Stimulated activated CD4-positive, alpha-beta T cell treated with anti-CD3 and anti-CD28 coated beads, TNF-alpha, amount 100 ng/mL, for 48 hours (primary cell): ENCODE measurements at places on chromosomes 5 and 9.

- DNase-seq = no peak
These were observed 242.6 kb downstream of the DENND1A start for GRCh38 chr9:123687246-123687751.

- DNase-seq = no peak
These were observed 18.9 kb upstream of the MLANA start for GRCh38 chr9:5871785-5872184.

- no peak for DNase-seq
These were observed 50.0 kb upstream of the ADAMTSL1 start for GRCh38 chr9:18423791-18424531.

DNA sequence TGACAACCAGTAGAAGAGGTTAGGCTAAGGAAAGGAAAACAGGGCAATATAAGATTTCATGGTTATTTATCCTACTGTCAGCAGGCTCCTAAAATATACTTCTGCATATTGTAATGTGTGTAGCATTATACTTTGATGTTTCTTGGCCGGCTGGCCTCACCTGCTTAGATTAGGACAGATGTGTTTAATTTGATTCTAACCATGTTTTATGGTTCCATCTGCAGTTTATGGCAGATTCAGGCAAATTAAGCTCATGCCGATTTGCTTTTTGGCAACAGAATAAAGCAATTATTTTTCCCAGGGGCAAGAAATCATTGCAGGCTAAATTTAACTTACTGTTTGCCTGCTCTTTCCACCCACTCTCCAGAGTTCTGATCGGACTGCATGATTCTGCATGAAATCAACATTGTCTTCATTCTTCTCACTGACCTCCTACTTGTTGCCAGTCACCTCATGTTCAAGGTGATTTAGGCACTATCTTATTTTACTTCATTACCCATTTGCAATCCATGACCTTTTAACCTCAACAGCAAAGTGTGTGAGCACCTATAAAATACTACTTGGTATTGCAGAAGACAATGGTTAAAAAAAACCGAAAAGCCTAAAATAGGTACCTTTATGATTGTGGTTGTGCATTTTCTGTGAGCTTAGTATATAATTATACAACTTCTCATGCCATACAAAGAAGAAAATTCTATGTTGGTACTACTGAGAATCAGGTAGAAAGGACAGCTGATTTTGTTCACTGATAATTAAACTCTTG is 125.2 kb downstream of the EDIL3 start:
- no peak for DNase-seq

DNA sequence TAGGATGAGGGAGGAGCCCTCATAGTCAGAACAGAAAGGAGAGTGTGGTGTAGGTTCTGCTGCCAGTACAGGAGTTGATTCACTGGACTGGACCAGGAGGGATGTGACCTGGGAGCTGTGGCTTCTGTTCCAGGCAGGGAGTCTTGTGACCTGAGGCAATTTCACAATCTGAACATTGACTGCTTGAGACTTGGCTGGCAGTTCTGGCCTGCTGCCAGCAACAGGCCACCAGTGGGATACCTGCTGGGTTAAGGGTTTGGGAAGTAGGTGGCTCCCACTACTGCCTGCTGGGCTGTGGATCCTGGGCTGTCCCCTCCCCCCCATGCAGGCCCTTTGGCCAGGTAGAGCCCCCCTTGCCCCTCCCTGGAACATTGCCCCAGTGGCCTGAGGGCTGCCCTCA is 268.6 kb upstream of the ARRDC3 start:
- DNase-seq = no peak

- DNase-seq = no peak
These were observed 236.5 kb downstream of the DMRTA1 start for GRCh38 chr9:22682961-22683699.

GRCh38 chr5:112138526-112138925 is 280.6 kb downstream of the EPB41L4A start:
- DNase-seq = no peak

- DNase-seq = no peak
These were observed 82.1 kb upstream of the LMX1B start for GRCh38 chr9:126531591-126531990.

DNA sequence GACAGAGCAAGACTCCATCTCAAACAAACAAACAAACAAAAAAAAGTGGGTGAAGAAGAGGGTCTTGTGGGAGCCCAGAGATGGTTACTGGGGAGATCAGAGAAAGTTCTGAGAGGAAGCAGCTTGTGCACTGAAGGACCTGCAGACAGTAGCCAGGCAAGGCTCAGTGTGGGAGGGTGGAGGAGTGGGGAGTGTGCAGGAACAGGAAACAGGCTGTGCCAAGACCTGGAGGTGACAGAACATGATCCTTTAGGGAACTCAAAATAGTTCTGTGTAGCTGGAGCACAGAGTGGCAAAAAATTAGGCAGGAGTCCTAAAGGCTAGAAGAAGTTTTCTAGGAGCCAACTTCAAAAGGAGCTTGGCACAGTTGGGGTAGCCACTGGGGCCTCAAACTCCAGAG is 19.2 kb upstream of the NANS start:
- no peak for DNase-seq

GRCh38 chr9:127244609-127245601 is 19.7 kb upstream of the GARNL3 start:
- peak; percentile 92 for DNase-seq

DNA sequence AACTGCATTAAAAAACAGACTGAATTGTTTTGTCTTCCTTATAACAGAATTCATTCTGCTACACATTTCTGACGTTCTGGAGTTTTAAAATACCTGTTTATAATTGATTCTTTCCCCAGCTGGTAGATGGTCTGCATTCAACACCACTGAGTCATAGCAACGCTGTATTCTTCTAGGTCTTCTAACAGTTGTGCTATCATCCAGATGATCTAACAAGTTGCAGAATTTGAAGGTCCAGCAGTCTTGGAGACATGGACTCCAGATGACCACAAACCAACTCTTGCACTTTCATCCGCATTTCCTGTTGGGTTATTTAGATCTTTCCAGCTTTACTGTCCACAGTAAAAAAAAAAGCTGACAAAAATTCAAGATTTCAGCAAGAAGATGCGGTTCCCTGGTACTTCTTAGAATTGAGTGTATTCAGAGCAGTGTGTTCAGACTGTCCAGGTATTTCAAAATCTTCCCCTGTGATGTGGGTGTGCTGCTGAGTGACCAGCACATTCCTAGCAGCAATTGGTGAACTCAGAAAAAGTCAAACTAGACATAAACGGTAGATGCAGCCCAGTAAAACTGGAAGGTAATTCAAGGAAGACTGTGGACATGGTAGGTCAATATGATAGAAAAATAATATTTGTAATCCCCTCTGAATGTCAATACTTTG is 50.2 kb downstream of the CSNK1A1 start:
- no peak for DNase-seq

DNA sequence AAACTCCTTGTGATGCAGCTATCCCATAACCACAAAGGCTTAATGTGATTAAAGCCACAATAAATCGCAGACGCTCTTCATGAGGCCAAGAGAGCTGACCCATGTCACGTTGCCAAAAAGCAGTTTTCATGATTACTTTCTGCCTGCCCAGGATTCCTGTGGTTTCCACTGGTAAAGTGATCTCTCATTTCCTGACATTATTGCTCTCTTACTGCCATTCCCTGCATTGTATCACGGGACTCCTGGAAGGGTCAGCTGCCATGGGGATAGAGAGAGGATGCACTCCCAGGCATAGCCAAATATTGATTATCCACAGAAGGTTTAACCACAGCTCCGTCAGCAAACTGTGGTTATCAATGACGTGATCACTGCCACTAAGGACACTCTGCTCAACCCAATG is 103.8 kb upstream of the SLC1A3 start:
- DNase-seq = no peak

DNA sequence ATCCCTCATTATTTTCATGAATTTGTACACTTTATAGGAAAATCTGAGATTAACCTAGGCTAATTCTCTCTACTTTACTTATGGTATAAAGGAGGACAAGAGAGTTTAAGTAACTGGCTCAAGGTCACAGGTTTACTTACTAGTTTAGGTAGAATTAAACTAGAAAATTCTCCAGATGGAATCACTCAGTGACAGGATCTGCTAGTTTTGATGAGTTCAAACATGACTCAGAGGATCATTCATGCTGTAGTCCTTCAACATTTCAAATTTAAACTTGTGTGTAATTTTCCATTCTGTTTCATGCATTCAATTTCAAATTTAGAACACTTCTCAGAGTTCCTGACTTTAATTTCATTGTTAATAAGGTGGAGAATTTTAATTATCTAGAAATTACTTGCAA is 485.7 kb upstream of the TUSC1 start:
- no peak for DNase-seq

DNA sequence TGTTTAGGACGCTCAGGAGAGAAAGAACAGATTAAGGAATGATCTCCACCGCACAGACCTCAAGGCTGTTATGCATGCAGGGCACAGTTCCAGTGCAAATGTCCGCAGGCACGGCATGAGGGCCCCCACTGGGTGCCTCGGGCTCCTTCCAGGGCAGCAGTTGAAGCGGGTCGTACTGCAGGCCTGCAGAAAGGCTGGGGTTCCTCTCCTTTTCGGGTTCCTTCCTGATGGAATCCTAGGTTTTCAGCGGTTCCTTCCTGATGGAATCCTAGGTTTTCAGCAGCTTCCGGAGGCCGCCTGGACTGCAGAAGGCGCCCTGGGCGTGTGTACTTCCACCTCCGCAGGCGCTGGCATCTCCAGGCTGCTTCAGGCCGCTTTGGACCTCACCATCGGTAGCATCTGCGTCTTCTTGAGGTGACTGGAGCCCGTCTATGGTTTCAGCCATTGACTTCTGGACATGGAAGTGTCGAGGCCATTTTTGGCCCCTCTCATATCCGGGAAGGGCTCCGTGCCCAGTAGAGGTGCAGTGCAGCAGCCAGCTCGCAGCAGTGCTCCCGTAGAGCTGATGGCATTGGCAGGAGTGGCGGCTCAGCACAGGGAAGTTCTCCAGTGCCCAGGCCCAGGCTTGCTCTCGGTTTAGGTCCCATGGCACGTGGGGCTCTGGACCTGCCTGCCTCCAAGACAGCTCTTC is 5.6 kb upstream of the MGAT4B start:
- no peak for DNase-seq

- DNase-seq = no peak
These were observed 120.1 kb downstream of the SNX18 start for GRCh38 chr5:54637654-54638053.

DNA sequence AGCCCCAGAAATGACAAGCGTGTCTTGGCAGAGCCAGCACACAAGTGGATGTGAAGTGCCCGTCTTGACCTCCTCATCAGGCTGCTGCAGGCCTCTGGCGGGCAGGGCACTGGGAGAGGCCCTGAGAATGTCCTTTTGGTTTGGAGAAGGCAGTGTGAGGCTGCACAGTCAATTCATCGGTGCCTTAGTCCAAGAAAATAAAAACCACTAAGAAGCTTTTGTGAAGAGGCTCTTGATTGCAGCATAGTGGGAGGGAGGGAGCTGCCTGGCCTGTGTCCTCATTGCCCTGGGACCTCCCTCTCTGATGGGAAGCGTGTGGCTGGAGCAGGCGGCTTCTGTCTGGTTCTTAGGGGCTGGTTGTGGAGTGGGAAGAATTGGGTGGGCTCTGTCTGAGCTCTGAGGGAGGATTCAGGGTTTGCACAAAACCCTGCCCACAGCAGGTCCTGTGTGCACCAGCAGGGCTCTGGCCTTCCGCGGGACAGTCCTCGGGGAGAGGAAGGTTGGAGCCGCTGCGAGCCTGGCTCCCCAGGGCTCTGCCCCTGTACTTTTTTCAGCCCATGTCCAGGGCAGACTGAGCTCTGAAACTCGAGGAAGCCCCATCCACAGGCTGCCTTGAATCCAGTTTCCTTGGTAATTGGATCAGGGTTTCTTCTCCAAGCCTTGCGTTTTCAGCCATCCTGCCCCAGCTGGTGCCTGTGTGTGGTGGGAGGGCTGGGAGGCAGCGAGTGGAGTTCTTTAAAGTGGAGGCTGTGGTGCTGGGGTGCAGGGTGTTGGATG is 1.1 kb downstream of the HRCT1 start:
- no peak for DNase-seq

DNA sequence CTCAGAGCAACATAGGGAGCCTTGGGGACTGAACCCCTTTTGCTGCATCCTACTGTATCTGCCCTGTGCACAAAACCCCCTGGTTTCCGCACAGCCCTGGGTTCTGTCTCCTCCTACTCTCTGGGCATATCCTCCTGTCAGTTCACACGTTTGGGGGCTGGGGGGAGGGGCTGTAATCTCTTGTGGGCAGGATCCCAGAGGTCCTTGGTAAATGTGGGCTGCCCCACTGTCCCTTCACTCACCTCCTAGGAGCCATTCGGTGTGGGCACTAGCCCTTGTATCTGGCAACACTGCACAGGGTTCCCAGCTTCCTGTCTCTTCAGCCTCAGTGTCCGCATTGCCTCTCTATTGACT is 271.8 kb upstream of the DMAC1 start:
- no peak for DNase-seq

GRCh38 chr9:17083258-17083657 is 51.6 kb upstream of the CNTLN start:
- DNase-seq = no peak

DNA sequence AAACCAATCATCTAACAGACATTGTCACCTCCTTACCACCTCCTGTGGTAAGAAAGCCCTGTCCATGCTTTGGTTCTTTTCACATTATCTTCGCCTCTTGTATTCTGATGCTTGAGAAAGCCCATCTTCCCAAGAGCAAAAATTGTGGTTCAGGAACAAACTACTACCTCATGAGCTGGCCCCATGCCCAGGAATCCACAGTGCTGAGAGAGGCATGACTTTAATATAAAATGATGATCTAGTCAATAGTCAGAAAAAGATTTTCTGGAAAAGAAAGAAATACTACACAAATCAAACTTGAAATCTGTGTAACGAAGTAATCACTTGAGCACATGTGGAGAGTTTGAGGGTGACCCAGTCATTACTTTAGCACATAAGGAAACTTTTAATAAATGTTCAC is 94.7 kb downstream of the FGF10 start:
- DNase-seq = no peak

GRCh38 chr5:42500003-42500599 is 76.9 kb downstream of the GHR start:
- no peak for DNase-seq

DNA sequence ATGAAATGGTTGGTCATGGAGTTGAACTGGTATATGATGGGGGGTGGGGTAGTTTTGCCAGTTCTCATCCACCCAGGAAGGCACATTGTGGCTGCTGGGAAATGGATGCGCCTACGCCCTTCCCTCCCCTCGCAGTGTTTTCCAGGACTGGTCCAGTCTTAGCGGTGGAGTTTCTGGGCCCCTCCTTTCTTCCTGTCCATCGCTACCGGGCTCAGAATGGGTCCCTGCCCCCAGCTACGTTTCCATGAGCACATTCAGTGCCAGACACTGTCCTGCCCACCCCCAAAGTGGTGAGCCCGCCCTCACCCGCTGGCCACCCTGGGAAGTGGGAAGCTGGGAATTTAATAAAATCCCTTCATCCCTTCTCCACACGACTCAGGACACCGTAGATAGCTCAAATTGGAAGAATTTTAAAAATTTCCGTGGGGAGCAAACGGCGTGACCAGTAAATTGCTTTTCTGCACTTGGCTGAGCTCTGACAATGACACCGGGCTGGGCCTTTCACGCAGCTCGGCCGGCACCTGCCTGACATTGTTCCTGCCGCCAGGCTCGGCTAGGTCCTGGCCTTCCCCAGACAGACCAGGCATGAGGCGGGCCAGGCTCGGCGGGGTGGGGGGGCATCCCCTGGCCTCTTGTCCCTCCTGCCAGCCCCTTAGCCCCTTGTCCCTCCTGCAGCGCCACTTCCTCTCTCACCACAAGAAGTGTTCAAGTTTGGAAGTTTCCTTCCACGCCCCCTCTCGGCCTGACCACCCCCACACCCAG is 3.6 kb downstream of the FGF18 start:
- no peak for DNase-seq
